Hepatic stellate cell (primary cell): ENCODE measurements at places on chromosomes 16 and 17.

DNA sequence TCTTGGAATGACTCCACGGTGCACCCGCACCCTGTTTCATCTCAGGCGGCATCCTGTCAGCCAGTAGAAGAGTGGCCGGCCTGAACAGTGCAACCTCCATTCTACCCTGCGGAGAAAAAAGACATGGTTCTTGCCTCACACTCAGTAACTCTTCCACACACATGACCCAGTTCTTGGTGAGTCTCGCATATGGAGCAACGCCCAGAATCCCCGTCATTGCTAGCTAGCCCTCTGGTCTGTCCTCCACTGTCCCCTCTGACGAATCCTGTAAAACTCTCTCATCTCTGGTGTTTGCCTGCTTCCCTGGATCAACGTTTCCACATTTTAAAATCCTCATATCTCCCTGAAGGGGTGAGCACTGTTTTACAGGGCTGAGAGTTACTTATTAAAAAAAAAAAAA, 4.2 kb upstream of the RDM1 start:
- DNase-seq: no peak

- no peak for DNase-seq
These were observed 6.0 kb upstream of the CCL2 start for GRCh38 chr17:34249061-34249460.

GRCh38 chr17:7107012-7107754, 7.4 kb downstream of the ASGR2 start:
- DNase-seq: no peak

DNA sequence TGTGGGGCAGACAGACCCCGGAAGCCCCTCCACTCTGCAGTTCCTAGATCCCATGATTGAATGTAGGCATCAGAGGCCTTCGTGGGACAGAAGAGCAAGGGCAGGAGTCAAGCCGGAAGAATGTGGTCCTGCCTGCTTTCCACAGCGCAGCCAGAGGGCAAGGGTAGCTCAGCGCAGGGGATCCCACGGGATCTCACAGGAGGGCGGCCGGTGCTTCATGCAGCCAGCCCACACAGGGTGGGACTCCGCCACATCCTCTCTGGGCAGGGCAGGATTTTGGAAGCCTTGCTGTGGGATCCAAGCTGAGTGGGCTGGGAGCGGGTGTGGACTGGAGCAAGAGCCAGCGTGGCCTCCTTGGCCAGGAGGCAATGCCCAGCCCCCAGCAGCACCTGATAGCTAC, 13.0 kb downstream of the KATNB1 start:
- no peak for DNase-seq

GRCh38 chr16:50617646-50618184, 63.4 kb downstream of the SNX20 start:
- DNase-seq: no peak

GRCh38 chr17:53806473-53806872, 16.3 kb upstream of the KIF2B start:
- no peak for DNase-seq

GRCh38 chr16:73891129-73891542, 405.5 kb upstream of the PSMD7 start:
- no peak for DNase-seq

DNA sequence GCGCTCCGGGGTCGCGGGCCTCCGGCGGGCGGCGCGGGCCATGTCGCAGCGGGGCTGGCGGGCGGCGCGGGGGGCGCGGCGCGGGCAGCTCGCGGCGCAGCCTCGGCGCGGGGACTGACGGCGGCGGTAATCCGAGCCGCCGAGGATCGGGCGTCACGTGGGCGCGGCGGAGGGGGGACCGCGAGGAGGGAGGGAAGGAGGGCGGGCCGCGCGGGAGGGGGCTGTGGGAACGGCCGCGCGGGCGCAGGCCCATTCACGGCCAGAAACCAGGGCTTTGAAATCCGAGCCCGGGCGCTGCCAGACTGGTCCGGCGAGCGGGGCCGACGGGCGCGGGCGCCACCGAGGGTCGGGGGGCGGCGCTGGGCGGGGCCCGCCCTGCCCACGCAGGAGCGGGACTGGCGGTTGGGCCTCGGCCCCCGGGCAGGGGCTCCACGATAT, at the start of gene MTSS2:
Gene MTSS2, minus strand, starts transcription at position 116 of the 438 bp plus-strand sequence. CDS start 262 bp downstream, outside the sequence.
- DNase-seq: peak; percentile 96

DNA sequence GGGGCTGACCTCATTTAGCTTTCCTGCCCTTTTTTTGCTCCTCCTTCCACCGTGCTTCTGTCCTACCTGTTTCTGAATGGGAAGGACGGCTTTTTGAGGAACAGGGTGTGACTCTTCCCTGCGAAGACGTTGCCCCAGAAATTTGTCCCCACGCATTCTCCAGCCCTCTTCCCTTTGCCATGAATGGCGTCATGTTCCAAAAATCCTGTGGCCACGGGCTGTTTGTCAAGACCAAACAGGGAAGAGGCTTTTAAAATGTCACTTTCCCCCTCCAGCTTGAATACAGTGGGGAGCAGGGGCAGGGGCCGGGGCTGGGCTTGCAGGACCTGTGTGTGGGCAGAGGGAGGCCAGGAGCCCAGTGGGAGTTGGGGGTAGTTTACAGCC, 13.9 kb downstream of the MPRIP start:
- DNase-seq: peak; percentile 72

GRCh38 chr16:50314665-50315064, 48.3 kb downstream of the ADCY7 start:
- no peak for DNase-seq

DNA sequence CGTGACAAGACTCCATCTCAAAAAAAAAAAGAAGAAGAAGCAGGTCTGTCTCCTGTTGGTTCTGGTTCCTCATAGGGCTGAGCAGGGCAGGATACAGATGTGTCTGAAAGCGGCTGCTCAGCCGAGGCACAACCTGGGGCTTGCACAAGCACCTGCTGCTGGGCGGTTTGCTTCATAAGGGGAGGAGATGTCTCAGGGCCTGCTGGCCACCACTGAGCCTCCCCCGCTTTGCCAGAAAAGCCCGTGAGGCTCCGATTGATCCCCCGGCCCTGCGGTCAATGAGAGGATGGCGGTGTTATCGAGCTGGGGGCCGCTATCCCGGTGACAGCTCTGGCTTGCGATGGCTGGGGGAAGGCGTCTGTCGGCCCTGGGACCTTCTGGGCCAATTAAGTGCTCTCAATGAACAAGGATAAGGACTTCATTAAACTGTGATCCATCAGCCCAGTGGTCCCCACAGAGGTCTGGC, 162.0 kb downstream of the SDK2 start:
- DNase-seq: no peak

DNA sequence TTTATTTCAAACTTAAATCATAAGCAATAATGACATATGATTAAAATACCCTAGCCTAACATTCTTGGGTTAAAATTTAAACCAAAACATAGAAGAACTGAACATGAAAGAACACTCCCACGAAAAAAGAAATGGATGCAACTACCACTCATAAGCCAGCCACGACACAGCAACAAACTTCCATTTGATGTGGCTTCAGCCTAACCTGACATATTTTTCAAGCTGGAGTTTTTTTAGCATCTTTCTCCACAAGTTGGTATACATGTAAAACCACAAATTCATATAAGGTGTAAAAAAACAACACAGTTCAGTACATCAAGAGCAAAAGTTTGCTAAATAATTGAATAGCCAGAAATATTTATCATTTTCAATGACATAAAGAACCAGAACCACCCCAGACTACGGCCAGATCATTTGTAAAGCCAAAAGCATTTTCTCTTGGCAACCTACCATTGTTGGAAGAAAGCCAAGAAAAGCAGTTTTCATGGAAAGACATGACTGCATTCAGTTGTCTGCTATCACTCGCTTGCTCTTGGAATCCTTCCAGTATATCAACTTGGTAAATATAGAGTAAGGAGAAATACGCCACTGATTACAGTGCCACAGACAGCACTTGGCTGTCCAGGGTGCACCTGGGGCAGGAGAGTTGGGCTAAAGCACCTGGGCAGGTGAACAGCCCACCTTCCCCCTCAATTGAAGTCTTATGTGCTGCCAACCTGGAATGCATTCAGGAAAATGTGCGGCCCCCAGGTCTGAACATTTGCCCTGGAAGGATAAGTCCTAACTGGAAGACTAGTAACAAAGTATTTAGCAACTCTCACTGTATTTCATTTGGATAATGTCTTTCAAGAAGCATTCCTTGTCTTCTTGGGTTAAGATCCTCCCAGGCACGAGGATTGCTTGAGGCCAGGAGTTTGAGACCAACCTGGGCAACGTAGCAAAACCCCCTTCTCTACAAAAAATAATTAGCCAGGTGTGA, 60.5 kb downstream of the CREBBP start:
- peak; percentile 86 for DNase-seq

DNA sequence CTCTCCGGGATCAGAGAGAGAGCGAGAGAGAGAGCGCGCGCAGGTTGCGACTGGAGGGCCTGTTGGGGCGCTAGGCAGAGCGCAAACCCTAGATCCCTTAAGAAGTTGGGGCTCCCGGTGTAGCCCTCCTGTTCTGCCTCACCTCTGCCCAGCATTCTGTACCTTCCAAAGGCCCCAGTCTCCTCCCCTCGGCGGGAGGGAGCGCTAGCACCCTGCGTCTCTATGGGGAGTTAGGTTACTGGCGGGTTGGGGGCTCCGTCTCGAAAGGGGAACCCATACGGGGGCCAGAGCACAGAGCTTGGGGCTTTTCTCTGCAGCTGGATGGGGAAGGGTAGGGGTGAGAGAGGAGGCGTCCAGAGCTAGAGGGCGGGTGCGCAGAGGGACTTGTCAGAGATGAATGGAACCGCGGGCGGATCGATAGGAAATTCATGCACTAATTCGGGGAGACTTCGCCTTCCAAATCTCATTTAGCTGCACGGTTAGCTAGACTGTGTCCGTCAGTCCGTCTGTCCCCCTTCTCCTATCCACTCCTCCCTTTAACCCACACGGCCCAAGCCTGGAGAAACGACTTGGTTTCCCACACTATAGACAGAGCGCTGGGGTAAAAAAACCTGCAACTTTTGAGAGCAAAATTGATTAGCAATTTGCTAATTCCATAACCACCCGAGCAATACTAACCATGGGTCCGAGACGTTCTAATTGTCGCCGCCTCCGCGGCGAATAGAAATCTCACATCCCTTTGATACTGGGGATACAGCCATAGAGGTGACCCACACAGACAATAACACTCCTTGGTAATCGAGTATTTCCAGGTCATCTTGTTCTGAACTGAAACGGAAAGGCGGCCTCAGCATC, 693 bp upstream of the HOXB4 start:
- no peak for DNase-seq

DNA sequence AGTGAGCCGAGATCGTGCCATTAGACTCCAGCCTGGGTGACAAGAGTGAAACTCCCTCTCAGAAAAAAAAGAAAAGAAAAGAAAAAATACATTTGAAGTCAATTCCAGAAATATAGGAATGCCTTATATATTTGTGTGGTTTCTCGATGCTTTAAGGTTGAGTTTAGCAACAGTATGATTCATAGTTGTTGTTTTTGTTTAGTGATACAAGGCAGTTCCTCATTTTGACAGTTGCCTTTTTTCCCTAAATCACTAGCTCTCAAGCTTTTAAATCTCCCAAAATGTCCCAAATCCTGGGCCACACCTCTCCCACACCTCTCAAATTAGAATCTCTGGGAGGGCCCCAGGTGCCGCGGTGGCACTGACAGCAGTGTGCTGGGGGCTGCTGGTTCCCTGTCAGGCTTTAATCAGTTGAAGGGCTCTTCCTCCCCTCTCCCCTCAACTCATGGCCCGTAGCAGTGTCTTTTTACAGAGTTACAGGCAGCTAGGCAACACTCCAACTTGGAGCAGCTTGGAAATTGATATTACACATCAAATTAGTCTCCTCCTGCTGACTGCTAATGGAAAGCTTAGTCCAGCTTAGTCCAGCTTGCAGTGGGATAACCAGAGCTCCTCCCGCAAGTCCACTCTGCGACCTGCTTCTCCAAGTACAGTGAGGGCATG, 58.4 kb downstream of the EPN2 start:
- DNase-seq: no peak
